ENCODE measurements at places on chromosomes 7 and 10.
A peak's percentile ranks its signal among the peaks of the same experiment; 100 is the strongest.

DNA sequence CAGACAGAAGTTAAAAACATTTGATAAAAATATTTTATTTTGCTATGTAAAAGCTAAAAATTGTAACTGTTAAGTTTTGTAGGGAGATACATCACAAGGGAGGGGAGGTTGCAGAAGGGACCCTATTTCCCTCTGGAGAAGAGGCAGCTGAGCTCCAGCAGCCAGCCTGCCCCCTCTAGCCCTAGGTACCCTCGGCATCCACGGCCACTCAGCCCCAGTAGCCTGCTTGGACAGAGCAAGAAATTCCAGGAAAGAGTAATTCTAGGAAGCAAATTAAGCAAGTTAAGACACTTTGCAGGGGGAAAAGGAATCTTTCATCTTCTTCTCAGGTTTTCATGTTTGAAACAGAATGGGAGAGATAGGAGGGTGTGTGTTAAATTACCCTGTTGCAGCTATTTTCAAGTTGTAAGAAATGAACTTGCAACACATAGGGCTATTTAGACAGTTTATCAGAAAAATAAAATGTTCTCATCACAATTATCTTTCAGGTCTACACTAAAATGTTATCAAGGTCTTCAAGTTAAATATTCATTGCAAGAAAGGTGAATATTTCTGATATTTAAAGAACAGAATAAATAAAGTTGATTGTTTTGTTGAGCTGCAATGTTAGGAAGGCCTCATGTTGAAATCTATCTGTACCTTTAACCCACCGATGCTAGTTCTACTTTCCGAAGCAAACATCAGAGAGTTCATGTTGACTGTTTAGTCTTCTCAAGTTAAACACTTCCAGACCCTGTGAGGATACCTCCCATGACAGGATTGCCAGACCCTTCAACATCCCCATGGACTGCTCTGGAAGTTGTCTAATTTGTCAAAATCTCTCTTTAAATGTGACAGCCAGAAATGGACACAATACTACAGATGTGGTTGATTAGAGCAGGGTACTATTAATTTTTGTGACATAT, 5.5 kb downstream of the SGCE start:
- no peak for DNase-seq

DNA sequence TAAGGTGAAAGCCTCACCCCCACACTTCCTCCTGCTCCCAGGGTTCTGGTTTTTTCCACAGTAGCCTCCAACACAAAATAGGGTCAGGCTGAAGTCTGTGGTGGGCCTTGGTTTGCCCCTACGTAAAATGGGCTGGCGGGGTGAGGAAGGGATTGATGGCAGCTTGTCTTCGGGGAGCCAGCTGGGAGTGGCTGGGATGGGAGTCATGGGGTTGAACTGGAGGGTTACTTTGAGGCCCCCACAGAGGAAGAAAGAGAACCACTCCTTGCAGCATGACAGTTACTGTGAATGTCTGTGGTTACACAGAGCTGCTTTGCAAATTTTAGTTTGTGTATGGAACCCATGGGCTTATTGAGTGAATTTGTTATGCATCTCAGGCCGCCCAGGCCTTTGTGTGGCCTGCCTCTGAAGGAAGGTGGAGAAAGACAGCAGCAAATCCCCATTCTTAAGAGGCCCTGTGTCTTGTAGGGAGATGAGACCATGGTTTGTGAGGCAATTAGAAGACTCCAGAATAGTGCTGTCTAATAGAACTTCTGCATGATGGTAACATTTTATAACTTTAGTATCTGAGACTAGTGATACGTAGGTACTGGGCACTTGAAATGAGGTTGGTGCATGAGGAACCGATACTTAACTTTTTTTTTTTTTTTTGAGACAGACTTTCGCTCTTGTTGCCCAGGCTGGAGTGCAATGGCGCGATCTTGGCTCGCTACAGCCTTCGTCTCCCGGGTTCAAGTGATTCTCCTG, 8.1 kb downstream of the TRIM8 start:
- no peak for DNase-seq

DNA sequence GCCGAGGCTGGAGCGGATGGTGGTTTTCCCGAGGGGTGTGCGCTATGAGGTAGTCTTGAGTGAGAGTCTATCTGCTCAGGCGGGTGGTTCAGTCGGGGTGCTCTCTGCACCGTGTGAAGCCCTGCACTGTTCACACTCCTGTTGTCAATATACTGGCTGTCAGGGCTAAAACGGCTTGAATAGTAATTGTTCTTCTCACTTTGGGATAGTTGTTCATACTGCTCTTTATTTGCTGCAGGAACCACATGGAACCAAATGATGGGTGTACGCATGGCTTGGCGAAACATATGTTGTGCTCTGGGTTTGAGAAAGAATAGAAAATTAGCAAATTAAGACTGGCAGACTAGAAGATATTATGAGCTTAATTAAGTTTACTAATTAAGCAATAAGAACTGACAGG, 432.5 kb downstream of the PARD3 start:
- no peak for DNase-seq

GRCh38 chr10:59033622-59034021, 142.8 kb upstream of the PHYHIPL start:
- no peak for DNase-seq

DNA sequence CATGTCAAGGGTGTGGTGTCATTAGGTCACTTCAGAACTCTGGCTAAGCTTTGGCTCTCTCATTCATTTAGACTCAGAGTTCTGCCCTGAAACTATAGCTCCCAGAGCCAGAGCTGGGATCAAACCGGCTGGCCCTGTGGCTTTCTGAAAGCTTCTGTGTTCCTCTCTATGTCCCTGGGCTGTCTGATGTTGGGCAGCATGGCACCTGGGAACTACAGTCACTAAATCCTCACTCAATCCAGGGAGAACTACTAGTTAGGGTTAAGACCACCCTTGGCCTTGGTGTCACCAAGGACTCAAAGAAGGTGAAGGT, 13.2 kb downstream of the ATG9B start:
- no peak for DNase-seq

DNA sequence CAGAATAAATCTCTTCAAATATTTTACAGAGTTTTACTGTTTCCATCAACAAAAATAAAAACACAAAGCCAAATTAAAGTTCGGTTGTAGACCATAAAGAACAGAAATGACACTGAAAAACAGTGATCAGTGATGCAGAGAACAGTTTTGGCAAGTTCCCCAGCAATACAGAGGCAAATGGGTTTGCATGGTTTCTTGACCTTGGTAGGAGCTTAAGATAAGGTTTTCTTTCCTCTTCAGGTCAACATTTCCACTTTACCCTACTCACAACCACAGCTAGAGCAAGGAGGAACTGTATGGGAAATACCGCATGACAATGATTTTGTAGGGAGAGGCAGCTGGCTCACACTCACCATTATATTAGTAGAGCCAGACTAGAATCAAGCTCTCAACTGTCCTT, 199.5 kb downstream of the SH2D4B start:
- DNase-seq: no peak

DNA sequence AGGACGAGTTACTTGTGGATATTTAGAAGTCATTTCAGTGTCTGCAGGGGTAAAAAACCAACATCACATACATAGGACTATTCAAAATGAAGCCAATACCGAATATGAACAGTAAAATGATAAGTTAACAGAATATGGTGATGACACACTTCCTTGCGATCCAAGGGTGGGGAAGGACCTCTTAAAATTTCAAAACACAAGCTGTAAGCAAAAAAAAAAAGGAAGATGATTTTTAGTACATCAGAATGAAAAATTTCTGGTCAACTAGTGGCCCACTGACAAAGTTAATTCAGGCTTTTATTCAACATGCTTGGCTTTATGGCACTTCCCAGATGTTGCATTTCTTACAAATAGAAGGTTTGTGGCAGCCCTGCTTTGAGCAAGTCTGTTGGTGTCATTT, 19.0 kb upstream of the GALNTL5 start:
- no peak for DNase-seq

GRCh38 chr7:156115582-156115981, 303.3 kb upstream of the SHH start:
- no peak for DNase-seq

GRCh38 chr10:26804418-26805393, 56.1 kb downstream of the ABI1 start:
- DNase-seq: no peak

GRCh38 chr7:84492098-84493034, 297.8 kb upstream of the SEMA3A start:
- no peak for DNase-seq

DNA sequence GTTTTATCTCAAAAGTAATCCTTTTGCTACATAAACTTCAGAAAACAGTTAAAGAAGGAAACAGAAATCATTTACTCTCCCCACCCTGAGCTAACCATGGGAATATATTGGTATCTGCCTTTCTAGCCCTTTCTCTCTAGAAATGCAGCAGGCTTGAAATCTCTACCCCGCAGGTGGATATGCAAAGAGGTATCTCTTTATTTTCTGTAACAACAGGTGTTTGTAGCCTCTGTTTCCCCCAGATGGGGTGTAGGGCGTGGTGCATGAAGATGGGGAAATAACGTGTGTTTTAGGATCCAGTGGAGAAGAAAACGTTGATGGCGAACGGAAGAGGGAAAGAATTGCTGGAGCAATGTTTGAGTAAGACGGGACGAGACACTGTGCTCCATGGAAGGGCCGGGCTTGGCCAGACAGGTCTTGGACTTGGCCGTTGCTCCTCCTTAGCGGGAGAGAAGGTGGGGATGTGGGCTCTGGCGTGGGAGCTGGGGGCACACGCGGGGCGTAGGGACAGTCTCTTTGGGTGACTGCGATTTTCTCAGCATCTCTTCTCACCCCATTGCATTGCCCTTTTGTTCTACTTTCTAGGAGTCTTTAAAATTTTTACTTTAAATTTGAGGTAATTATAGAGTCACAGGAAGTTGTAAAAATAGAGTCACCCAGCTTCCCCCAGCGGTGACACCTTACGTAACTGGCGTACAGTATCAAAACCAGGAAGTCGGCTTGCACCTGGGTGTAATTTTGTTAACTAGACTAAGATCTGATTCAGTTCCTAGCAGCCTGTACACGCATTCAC, 82.9 kb downstream of the ELFN1 start:
- no peak for DNase-seq

DNA sequence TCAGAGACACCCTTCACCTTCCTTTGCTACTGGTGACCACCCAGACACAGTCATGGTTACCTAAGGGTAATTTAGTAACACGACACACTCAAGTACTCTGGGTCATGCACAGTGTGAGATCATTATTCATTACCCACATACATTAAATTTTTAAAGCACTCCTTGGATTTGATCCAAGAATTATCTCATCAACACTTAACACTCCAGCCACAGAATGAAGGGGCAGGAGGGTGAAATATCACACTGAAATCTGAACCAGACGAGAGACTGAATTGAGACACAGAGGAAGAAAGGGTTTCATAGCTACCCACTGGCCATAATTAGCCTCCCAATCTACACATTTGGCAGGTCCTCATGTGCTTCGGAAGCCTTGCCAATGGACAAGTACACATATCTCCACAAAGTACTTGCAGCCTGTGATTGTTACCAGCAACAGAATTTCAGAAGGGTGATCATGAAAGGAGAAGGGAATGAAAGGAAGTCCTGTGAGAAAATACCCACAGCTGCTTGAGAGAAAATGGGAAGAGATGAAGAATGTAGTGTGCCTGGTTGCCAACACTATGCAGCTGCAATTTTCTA, 189.3 kb downstream of the POLR1F start:
- DNase-seq: no peak

DNA sequence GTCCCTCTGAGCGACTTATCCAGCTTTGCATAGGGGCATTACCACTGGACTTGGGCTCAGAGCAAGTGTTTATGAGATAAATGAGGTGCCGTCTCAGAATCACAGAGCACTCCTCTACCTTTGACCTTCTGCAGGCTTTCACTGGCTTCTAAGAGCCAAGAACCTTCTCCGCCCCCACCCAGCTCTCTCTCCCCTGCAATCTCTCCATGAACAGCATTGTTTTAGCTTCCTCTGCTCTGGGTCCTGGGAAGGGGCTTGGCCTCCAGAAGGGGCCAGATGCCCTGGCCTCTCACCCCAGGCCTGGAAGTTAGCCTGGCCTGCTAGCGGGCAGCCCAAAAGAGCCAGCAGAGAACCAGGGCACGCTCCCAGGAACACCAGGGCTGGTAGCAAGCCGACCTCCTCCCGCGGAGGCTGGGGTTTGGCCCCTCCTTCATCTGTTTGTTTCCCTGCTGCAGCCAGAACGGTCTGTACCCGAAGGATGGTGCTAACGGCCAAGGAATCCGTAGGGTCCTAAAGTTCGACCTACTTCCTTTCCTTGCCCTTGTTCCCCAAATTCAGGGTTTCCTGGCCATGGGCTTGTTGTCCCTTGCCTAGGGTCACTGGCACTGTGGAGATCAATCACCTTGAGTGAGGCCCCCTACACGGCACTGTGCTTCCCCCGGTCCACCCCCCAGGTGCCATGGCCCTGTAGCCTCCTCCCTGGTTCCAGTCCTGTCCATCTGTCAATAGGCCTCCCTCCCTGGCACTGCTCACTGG, 18.7 kb upstream of the DDIT4 start:
- DNase-seq: peak; percentile 64

DNA sequence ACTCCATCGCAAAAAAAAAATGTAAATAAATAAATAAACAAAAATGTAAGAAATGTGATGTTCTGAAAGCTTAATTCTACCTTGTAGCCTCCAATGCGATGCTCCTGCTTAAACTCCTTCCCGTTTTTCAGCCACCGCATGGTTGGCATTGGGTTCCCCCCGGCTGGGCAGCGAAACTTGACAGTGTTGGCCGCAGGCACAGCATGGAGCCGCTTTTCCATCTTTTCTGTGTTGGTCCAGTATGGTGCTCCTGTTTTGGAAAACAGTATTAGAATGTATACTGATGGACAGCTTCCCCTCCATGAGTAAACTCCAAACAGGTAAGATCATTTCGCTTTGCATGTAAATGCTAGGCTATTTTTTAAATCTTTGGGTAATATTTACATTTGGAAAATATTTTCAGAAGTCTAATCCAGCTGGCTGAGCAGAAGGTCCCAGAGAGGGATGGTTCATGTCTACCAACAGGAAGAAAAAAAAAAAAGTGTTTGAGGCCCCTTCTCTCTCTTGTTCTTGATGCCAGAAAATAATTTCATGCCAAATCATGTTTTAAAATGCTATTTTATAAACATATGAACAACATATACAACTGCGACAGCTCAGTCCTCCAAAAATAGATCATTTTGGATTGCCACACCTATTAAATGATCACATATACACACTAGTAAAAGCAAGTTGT, 46.9 kb downstream of the FGFR2 start:
- DNase-seq: no peak

- no peak for DNase-seq
Measured at GRCh38 chr10:35554036-35554435, 51.1 kb upstream of the GJD4 start.

GRCh38 chr7:139232377-139232717, 1.3 kb downstream of the UBN2 start:
- DNase-seq: no peak

DNA sequence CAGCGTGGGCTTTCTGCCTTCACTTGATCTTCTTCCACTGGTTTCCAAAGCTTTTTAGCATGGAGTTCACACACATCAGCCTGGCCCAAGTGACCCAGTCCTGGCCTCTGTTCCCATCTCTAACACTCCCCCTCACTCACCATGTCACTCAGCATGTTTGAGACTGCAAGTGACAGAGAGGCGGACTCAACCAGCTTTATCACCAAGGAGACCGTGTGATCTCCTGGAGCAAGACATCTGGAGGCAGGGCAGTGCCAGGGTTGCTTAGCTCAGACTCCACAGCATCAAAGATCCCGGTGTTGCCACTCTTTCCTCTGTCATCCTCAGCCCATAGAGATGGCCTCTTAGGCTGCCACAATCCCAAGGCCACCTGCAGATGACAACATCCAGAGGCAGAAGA, 39.4 kb downstream of the FAM241B start:
- no peak for DNase-seq

All from stimulated activated CD8-positive, alpha-beta memory T cell treated with anti-CD3 and anti-CD28 coated beads, Interleukin-4, amount 100 ng/mL, for 48 hours (primary cell).